ENCODE measurements at places on chromosomes 4 and X.

- DNase-seq: no peak
These were observed 41.1 kb downstream of the IL13RA2 start for GRCh38 chrX:114976292-114976691.

- no peak for DNase-seq
These were observed 448.7 kb upstream of the FAM241A start for GRCh38 chr4:111696505-111696904.

GRCh38 chr4:48296365-48296764, 26.7 kb upstream of the TEC start:
- DNase-seq: peak; percentile 3

DNA sequence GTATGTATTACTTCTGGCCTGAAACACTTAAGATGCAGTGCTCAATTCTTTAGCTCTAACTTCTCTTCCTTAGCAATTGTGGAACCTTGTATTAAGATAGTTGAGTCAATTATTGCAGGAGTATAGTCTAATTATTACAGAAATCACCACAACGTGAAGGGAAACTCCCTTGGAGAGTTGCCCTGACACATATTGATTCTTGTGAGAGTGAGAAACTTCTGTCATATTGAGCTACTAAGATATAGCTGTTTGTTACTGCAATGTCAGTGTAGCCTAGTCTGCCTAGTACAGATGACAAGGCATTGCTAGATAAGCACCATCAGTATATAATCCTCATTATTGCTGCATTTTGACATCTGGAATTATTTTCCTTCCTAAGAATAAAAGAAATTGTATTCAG, 82.7 kb upstream of the TEX13C start:
- DNase-seq: no peak

- no peak for DNase-seq
These were observed 46.5 kb downstream of the ADGRG2 start for GRCh38 chrX:19075754-19076153.

GRCh38 chrX:18179446-18179845, 41.2 kb downstream of the BEND2 start:
- DNase-seq: no peak

GRCh38 chrX:39688576-39689375, 409.0 kb downstream of the BCOR start:
- DNase-seq: peak; percentile 29

GRCh38 chr4:48698029-48698971, 81.8 kb downstream of the FRYL start:
- peak; percentile 26 for DNase-seq

DNA sequence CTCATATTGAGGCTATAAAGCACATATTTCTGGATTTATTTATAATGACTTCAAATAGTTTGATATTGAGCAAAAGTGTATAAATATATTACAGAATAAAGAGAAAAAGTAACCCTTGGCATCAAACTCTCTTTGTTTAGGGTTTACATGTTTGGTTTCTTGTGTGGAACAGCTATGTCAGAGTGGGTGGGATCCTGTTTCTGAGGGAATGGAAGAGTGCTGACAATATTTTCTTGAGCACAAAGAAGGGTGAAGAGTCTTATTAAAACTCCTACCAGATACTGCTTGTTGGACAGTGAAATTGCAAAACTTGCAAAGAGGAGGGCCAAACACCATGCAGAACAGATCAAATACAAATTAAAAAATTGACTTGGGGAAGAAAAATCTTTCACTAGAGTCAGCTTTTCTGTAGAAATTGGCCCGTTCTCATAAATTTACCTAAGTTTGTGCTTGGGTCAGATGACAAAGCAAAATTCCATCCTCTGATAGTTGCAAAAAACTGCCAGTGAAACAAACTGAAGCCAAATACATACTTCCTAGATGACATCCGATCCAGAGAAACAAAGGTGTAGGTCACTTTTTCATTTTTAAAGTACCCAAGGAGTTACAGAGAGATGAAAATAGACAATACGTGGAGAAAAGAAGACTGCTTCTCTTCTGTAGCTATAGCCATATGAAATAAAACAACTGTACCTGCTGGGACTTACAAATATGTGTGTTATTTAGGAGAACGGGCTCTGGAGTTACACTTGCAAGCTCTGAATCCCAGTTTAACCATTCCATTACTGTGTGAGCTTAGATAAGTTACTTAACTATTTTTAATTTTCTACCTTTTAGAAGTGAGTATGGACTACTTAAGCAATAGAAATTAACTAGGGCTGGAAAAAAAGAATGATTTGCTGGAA, 133.3 kb downstream of the MAML3 start:
- no peak for DNase-seq

- no peak for DNase-seq
These were observed 44.5 kb downstream of the STPG2 start for GRCh38 chr4:98098764-98099163.

DNA sequence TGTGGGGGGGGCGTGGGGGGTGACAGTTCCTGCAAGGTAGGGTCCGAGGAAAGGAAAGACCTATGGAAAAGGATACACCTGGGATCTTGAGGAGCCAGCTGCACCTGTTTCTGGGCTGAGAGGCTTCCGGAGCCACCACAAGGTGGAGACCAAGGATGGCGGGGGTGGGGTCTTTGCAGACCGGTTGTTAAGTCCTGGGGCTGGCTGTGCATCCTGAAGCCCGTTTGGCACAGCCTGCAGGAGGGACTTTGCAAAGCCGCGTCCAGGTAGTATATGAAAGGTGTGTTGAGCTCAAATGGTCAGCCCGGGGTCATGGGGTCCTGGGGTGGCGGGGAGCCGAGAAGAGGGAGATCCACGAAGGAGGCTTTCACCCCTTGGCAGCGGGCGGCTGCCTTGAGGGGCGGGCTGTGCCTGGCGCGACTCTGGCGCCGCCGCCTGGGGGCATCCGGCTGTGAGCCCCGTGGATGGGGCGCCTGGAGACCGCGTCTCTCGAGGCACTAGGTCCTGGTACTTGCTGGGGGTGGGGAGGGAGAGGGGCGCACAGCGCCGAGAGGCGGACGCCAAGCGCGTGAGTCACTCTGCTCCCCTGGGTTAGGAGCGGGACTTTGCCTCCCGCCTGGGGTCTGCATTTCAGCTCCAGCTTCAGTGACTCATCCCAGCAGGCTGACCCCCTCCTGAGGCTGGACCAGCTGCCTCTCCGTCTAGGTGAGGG, 58.2 kb upstream of the DYNLT3 start:
- peak; percentile 7 for DNase-seq

- DNase-seq: no peak
These were observed 13.5 kb downstream of the RXFP1 start for GRCh38 chr4:158535130-158535614.

DNA sequence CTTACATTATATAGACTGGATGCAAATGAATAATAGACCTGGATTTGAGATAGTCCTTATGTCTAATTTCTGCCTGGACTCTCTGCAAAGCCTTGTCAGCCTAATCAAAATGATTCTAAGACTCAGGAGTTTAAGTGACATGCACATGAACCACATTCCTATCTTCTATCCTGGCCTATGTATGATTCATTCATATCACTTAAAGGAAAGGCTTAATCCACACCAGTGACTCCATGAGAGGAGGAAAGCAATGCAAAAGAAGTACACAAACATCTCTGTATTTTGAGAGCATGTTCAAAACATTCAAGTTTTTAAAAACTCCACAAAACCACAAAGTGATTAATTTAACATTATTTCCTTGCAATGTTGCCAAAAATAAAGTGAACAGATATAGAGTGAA, 14.6 kb downstream of the AMOT start:
- DNase-seq: no peak

DNA sequence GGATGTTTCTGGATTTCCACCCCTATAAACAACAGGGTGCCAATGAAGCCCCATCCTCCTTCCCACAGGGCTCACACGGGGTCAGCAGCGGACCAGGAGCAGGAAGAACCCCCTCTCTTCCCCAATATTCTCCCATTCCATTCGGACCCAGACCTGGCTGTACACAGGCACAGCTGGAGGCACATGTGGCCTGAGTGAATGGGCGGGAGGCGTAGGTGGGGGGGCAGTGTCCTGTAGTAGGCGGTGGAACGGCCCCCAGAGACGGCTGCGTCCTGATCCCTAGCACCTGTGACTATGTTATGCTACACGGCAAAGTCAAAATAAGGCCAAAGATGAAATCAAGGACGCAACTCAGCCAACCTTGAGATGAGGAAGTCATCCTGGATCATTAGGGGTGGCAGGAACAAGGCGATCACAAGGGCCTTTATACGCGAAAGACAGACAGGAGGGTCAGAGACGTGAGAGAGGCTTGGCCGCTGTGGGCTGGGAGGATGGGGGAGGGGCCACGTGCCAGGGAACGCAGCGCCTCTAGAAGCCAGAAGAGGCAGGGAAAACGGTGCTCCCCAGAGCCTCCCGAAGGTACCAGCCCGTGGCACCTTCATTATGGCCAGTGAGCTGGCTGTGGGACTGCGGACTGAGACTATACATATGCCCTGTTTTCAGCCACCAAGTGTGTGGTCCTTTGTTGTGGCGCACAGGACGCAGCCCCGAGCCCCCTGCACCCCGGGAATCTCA, 75.6 kb downstream of the WFS1 start:
- no peak for DNase-seq
